ENCODE measurements at places on chromosomes 3 and 15.
A peak's percentile ranks its signal among the peaks of the same experiment; 100 is the strongest.

DNA sequence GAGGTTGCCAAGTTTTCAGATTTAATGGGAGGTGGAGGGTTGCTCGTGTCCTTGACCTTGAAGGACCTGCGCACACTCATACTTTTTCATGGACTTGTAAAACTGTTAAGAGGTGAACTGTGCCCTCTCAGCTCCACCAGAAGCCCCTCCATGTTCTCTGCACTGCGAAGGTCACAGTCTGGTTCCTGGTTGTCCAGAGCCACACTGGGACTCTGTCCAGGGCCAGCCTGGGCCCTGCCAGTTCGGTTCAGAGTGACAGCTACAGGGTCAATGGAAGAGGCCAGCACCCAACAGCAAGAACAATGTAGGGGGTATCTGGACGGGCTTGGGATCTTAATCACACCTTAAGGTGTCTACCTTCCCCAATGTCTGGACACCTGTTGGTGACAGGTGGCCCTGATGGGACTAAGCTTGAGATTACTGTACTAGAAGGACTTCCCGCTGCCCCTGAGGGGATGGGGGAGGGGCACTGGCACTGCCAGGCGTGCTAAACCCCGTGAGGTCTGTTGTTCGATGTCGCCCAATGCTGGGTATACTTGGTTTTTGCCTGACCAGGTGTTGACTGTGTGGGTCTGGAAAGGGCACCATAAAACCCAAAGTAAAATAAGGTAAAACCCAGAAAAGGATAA is 34.7 kb downstream of the GRK7 start:
- no peak for DNase-seq

GRCh38 chr15:75036212-75036616 is 12.8 kb downstream of the PPCDC start:
- no peak for DNase-seq

- DNase-seq = no peak
Measured at GRCh38 chr15:87197981-87198380, 1058.6 kb downstream of the NTRK3 start.

DNA sequence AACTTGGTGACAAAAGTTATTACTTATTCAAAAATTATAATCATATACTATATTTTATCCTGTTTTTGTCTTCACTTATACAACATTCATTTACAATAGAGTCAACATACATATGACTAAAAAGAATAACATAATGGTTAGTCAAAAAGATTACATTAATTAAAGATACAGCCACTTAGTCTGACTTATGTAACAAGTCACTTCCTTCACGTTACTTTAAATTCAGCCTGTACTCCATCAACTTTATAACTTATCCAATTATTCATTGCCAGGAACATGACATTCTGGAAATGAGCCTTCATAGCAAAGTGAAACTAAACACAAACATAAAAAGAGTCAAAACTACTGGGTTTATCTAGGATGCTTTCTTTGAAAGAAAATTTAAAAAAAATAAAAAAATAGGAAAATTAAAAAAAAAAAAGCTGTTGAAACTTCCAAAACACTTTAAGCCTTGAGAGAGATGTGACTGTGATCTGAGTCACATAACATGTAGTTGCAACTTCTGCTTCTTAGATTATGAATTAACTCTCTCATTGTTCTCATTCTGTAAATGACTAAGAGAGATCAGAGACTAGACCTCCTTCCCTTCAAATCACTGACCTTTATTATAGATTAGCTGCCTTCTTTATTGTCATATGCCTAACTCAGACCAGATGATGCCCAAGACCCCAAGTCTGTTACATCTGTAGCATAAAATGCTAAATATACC is 107.8 kb downstream of the MYRIP start:
- no peak for DNase-seq

DNA sequence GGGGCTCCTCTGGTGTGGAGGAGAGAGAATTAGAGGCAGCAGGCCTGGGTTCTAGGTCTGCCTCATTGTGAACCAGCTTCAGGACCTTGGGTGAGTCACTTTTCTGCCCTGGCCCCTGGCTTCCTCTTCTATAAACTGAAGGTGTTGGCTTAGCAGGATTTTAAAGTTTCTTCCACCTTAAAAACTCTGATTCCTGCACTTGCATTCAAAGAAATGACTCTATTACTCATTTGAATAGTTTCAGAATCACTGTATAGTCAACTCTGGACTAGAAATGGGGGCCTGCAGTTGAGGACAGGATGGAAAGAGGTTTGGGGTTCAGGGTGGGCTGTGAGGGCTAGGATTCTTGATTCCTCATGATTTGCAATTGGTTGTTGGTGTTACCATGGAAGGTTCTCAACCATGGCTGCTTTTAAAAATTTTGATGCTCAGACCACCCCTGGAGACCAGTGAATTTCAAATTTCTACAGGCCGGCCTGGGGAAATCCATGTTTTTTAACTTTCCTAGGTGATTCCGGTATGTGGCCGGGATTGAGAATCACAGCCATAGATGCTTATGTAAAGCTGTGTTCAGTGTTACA is 19.9 kb downstream of the SMAD3 start:
- no peak for DNase-seq

- DNase-seq = no peak
Measured at GRCh38 chr3:15211937-15212336, 5.9 kb downstream of the CAPN7 start.

DNA sequence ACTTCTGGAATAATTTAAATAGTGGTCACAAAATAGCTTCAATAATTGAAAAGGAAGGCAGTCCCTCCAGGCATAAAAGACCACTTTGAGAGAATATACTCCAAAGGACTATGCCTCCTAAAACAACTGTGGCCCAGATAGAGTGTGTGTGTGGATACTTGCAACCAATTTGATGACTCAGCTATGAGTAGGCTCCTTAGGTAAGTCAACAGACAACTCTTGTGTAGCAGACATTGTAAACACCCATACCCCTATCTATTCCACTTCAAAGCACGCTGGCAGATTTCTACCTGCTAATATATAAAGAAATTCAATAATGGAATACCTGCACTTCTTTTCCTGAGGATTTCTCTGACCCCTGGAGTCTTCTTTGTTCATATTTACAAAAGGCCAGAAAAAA is 254.5 kb downstream of the NEK10 start:
- DNase-seq = no peak

DNA sequence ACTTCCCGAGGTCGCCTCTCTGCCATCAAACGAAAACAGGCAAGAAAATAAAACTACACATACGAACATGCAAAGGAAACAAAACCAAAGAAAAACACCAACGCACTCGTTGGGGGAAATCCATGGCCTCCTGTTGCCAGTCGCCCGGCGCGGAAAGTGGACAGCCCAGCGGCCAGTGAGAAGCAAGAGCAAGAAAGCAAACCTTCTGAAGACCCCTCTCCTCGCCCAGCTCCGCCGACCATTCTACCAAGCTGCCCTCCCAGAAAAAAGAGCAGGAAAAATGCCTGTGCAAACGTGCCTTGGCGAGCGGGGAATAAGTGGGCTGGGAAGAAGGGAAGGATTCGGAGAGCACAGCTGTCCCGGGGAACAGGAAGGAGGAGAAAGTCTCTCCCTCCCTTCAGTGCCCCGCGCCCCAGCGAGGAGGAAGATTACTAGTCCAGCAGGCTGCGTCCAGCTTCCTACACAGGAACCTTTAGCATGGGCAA is 802 bp upstream of the NECTIN3 start:
- DNase-seq = peak; percentile 92

DNA sequence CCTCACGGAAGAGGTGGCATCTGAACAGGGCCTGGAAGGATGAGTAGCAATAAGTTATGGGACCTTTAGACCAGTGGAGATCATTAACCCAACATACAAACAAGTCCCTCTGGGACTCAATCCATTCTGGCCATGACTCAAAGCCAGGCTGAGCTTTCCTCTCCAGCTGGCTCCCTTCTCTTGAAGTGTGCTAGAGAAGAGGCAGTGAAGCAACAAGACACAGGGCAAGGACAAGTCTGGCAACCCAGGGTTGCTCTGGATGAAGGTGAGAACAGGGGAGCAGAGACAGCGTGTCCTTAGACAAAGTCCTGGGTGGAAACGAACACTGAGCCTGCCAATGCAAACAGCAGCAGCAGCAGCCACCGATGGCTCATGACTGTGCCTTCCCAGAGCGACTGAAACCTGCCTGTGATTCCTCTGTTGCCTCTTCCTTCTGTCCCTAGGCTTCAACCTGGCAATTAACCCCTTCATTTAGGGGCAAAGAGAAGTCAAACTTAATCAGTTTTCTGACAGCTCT is 86.8 kb downstream of the BDH1 start:
- peak; percentile 24 for DNase-seq

- DNase-seq = no peak
Measured at GRCh38 chr15:95590533-95591044, 739.9 kb upstream of the NR2F2 start.

DNA sequence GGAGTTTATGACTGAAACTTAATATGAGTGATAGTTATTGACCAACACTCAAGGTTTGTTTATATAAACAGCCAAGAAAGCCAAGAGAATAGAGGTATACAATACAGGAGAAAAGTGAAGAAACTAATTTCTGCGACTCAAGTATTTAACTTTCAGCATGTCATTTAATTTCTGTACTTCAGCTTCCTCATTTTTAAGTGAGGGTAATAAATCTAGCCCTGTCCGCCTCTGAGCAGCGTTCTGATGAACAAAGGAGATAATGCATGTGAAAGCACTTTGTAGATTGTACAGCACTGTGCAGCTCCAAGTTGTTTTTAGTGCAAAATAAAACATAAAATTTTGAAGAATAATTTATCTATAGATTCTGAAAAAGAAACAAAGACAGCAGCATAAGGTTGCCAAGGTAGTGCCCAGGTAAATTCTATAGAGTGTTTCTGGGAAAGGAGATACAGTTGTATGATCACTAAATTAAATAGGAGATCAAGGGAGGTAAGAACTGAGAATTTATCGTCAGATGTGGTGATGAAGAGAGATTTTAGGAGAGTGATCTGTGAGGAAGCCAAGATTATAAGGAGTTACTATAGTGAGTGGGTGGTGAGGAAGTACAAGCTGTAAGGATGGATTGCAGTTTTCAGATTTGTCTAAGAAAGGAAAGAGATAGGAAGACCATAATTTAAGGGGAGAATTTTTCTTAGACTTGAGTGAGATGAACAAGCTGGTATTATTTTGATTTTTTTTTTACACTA is 71.3 kb downstream of the RASA2 start:
- no peak for DNase-seq

GRCh38 chr15:72967811-72968530 is 84.3 kb upstream of the NEO1 start:
- DNase-seq = no peak

DNA sequence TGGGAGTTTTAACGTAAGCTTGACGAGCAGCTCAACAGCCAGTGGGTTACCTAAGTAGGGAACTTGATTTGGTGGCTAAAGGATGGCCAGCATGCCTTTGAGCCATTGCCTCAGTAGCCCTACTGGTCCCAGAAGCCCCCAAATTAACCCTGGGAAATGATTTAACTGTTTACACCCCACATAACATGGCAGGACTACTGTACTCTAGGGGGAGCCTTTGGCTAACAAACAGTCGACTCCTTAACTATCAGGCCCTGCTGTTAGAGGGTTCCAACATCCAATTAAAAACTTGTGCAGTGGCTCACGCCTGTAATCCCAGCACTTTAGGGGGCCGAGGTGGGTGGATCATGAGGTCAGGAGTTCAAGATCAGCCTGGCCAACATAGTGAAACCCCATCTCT is 9.4 kb upstream of the SMCO1 start:
- DNase-seq = no peak

GRCh38 chr3:134066158-134066541 is 36.4 kb upstream of the SLCO2A1 start:
- no peak for DNase-seq

- DNase-seq = no peak
Measured at GRCh38 chr3:29138171-29138570, 142.7 kb upstream of the RBMS3 start.

Measured in chondrocyte (in vitro differentiated cells).